ENCODE measurements at places on chromosomes 16 and 17.

- no peak for DNase-seq
Observed at GRCh38 chr16:57137043-57137442, 44.7 kb downstream of the CPNE2 start.

DNA sequence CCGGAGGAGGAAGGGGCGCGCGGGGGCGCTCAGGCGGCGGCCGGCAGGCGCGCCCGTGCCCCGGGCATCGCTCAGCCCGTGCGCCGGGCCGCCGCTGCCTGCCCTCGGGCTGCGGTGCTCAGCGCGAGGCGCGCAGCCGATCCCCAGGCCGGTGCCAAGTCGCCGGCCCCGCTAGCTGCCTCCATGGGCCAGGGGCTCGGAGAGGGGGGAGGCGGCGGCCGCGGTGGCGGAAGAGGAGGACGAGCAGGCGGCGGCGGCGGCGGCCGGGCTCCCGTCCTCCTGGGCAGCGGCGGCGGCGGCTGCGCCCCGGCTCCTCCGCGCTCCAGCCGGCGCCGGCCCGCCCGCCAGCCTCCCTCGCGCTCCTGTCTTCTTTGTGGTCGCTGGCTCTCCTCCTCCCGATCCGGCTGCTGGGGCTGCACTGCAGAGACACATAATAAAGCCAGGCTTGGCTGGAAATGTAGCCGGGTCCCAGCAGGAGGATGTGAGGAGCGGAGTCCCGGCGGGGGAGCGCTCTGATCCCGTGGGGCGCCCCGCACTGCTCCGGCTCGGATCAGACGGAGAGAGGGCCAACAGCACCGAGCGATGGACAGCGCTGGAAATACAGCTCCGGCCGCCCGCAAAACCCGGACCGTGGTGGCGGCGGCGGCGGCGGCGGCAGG, 889 bp upstream of the ZNF423 start:
- peak; percentile 73 for DNase-seq

GRCh38 chr17:72111336-72111923, 9.4 kb upstream of the SOX9 start:
- DNase-seq, result no peak

GRCh38 chr16:46996952-46997458, 23.5 kb upstream of the DNAJA2 start:
- DNase-seq, result no peak

GRCh38 chr17:9498490-9498889, 77.1 kb downstream of the STX8 start:
- DNase-seq, result no peak

DNA sequence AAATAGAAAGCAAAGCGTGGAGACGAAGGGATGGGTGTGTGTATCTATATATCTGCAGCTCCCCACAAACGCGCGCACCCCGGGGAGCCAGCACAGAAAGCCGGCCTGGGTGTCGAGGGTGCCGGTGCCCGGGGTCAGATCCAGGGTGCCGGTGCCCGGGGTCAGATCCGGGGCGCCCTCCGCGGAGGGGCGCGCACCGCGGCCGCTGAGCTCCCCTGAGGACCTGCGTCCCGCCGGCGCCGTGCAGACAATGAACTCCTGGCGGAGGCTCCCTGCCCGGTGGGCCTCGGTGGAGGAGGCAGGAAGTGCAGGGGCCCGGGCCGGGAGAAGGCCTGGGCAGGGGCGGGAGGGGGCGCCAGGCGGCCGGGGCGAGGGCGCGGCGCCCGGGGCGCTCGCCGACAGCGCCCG, 1.1 kb downstream of the ZNF423 start:
- no peak for DNase-seq

GRCh38 chr17:7959503-7960253, 27.7 kb downstream of the CNTROB start:
- no peak for DNase-seq

DNA sequence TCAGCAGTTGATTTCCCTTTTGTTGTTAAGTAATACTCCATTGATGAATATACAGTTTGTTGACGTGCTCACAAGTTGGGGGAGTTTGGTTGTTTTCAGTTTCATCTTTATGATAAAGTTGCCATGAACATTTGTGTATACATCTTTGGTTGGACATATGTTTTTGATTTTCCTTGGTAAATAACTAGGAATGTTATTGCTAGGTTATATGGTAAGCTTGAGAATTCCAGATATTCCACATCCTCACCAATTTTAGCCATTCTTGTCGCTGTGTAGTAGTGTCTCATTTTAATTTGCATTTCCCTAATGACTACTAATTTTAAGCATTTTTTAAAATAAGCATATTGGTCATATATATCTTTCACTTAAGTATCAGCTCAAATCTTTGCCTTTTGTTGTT, 55.0 kb upstream of the RASL10B start:
- DNase-seq, result no peak

DNA sequence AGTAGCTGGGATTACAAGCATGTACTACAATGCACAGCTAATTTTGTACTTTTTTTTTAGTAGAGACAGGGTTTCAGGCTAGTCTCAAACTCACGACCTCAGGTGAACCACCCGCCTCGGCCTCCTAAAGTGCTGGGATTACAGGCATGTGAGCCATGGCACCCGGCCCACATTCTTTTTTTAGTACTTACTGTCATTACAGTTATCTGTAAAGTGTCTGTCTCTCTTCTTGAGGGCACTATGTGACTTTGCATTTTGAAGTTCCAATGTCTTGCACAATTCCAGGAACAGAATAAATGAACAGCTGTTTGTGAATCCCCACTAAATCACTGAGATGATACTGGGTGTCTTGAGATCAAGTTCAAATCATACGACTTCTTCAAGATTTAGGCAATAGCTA, 1540.3 kb downstream of the CDH11 start:
- no peak for DNase-seq
